ENCODE measurements at places on chromosomes 5 and 9.
A peak's percentile ranks its signal among the peaks of the same experiment; 100 is the strongest.

DNA sequence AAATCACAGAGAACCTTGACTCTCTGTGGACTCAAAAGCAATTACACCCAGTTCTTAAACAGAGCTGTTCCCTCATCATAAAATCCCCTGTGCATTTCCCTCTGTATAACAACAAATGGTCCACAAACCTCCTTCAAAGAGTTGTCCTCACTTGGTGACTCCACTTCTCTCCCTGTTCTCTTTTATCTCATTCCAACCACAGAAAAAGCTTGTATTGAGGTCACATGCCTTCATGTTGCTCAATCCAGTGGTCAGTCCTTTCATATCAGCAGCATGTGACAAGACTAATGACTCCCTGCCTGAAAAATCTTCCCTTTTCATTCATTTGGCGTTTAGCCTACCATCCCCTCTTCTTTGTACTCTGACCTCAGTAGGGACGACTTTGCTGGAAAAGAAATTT, 158.0 kb downstream of the DEPDC1B start:
- peak; percentile 3 for DNase-seq

DNA sequence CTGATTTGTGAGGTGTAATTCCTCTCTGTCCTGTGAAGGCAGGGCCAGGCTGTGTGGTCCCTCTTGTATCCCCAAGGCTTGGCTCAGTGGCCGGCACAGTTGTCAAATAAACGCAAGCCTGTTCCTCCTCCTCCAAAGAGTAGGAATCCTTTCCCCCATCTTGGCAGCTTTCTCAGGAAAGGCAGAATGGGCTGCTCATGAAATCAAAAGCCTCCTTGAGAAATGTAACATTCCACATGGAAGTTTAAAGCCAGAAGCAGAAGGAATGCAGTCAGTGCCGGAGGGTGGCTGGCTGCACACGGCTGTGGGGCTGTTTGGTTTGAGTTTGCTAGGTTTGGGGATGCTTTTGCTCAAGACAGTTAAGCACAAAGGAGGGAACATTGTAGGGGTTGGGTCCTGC, 34.5 kb upstream of the MED10 start:
- DNase-seq, result no peak

GRCh38 chr9:83034587-83034986, 28.4 kb downstream of the RASEF start:
- no peak for DNase-seq

DNA sequence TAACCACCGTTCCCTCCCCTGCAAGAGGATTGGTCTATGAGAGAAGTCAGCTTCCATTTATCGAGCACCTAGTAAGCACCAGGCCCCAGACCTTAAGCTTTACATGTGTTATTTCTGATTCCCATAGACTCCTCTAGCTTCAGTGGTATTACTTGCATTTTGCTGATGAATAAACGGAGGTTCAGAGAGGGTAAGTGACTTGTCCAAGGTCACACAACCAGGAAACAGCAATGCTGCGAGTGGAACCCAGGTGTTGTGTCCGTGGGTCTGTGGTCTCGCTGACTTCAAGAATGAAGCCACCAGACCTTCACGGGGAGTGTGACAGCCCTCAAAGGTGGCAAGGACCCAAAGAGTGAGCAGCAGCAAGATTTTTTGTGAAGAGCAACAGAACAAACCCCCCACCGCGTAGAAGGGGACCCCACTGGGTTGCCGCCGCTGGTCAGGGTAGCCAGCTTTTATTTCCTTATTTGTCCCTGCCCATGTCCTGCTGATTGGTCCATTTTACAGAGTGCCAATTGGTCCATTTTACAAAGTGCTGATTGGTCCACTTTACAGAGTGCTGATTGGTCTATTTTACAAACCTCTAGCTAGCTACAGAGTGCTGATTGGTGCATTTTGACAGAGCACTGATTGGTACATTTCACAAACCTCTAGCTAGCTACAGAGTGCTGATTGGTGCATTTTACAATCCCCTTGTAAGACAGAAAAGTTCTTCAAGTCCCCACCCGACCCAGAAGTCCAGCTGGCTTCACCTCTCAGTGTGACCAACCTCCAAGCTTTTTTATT, 29.1 kb upstream of the KCNIP1 start:
- no peak for DNase-seq

- DNase-seq, result no peak
These were observed 13.6 kb downstream of the FNBP1 start for GRCh38 chr9:130029223-130029973.

DNA sequence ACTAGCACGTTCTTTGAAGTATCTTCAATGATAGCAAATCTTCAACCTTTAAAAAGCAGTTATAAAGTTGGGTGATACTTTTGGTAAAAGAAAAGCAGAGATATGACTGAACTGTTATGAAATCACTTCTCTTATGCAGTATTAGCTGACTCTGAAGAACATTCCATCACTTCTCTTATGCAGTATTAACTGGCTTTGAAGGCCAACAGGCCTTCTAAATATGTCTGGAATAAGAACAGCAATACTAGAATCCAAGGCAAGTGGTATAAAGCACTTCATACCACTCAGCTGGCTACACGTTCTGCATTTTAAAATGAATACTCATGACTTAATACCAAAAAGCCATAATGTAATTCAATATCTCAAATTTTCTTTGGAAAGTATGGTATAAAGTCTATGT, 17.3 kb downstream of the SKIC3 start:
- no peak for DNase-seq

DNA sequence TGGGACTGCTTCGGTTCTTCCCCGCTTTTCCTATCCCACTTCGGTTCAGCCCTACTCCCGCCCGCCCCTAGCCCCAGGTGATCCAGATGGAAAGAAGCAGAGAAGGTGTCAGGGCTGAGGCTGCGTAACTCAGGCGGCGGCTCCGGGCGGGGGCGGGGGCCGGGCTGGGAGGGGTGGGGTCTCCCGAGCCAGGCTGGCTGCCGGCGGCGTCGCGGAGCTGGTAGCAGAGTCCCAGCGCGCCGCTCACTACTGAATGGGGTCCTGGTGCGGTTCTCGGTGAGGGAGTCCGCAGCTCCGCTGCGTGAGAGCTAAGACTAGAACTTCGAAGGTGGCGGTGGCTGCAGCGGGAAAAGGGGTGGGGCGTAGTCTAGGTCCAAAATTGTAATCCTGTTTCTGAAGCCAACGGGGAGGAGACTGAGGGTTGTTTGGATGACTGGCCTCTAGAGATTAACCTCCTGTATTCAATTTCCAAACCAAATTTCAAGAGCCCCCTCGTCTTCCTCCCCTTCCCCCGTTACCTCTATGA, 1.4 kb downstream of the PRR16 start:
- no peak for DNase-seq
